Stimulated activated CD4-positive, alpha-beta T cell treated with anti-CD3 and anti-CD28 coated beads, Interleukin-1b, Interleukin-23, amount 100 ng/mL, for 1 hour (primary cell): ENCODE measurements at places on chromosomes 2 and 18.

GRCh38 chr2:42047488-42048298 lies at the start of gene PKDCC:
Gene PKDCC (plus strand): TSS chr2:42048021. CDS start chr2:42048200, 179 bp downstream.
- no peak for DNase-seq

- no peak for DNase-seq
Observed at GRCh38 chr2:6480514-6480913, 385.2 kb downstream of the CMPK2 start.

GRCh38 chr2:144409241-144409640 lies 110.7 kb downstream of the ZEB2 start:
- no peak for DNase-seq

DNA sequence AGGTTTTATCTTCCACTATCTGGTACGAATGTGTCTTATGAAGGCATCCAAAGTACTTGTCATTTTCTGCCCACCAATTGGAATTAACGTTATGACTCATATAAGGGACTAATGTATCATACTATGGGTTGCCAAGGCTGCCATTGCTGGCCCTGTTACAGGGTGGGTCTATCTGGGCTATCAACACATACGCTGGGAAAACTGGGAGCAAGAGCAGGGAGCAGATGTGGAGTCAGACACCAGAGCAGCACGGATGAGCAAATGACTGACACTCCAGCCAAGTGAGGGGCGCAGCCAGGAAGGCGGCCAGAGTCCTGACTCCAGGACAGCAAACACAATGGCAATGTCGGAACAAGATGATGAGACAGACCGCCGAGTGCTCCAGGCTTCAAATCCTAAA lies 145.9 kb downstream of the COPS8 start:
- DNase-seq = no peak

DNA sequence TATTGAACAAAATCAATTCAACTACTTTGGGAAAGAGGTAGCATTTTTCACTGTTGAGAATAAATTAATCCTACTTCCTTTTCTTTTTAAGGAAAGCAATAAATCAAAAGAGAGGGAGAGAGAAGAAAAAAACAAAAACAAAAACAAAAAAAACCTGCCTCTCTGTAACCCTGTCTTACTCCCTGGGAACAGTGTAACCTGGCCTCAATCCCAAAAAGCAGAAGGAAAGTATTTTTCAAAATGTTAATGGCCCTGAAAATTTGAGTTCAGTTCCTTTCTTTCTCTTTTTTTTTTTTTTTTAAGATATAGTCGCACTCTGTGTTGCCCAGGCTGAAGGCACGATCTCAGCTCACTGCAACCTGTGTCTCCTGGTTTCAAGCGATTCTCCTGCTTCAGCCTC lies 35.9 kb downstream of the RHOB start:
- DNase-seq = no peak

- no peak for DNase-seq
Observed at GRCh38 chr2:96540136-96540535, 3.6 kb downstream of the ARID5A start.

- DNase-seq = no peak
Observed at GRCh38 chr2:36425608-36426355, 70.2 kb downstream of the CRIM1 start.

DNA sequence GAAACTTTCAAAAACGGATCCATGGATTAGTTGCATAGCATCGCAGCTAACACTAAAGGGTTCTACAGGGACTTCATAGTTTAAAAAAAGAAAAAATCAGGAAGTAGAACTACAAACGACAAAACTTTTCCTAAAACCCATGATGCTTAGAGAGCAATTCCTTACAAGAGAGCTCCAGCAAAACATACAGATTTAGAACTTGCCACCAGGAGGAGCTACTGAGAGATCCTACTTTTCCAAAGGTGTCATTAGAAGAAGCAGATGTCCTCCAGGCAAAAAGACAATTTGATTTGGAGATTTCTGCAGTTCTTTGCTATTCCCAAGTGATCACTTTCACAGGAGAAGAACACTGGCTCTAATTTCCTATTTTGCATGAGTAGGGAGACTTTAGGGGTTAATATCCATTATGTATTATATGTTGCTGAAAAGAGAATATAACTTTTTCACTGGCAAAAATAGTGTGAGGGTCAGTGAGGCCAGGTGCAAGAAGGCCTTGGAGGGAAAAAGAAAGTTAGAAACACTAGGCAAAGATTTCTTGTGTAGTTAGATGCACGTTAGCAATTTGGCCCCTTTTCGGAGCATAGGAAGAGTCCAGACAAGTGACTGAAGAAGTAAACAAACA lies 436.2 kb downstream of the SUCLG1 start:
- no peak for DNase-seq

GRCh38 chr18:51425475-51425874 lies 228.0 kb upstream of the MEX3C start:
- DNase-seq = no peak

DNA sequence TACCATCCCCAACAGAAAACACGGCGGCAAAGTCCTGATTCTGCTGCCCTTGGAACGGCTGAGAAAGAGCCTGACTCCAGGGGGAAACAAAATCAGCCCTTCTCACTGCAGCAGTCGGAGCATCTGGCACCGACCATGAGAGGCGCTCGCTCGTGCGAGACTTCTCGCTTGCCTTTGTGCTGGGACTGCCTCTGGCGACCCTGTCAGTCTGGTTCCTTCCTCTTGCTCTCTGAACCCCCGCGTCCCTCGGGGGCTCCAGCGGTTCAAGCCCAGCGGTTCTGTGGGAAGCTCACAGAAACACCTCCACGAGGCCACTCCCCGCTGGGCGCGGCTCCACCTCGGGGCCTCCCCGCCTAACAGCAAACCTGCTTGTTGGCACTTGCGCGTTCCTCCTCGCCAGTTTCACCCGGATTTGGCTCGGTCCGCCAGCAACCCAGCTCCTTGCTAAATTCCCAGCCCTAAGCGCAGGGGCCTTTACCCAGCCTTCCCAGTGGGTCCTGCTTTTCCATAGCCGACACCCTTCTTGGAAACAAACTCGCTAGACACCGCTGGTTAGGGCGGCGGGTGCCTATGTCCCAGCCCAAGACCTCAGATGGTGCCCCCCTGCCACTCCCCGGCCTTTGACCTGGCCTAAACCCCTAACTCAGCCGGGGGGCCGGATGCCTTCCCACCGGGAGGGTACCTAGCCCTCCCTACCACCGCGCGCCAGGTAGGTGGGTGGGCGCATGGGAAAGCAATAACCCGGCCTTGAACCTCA lies 2.2 kb downstream of the RND3 start:
- DNase-seq = no peak

DNA sequence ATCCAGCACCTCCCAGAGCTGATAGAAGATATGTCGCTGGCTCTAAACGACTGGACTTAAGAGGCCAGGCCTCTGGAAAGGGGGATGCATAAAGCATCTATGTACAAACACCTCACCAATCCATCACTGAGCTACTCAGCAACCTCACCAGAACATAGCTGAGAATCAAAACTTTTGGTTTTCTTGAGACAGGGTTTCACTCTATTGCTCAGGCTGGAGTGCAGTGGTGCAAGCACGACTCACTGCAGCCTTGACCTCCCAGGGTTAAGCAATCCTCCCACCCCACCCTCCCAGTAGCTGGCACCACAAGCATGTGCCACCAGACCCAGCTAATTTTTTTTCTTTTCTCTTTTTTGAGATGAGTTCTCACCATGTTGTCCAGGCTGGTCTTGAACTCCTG lies 62.9 kb upstream of the MSH6 start:
- DNase-seq = no peak

- no peak for DNase-seq
Observed at GRCh38 chr2:74293191-74293991, 49.8 kb downstream of the SLC4A5 start.

GRCh38 chr2:237118025-237118424 lies 32.3 kb downstream of the COPS8 start:
- DNase-seq = no peak

DNA sequence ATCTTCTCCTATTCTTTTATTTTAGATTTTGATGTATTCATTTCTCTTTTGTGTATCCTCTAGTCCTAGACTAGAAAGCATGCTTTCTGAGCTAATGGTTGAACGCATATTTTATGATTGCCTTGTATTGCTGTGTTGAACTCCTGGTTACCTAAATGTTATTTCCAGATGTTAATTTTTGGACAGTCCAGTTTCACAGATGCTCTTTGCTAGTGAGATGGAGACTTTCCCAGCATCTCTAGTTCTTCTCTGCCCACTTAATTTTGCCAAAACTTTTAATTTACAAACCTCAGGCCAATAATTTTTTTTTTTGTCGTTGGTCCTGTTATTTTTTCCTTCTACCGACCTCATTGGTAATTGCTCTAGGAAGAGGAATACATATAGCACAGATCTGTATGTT lies 153.2 kb downstream of the HAUS1 start:
- no peak for DNase-seq

DNA sequence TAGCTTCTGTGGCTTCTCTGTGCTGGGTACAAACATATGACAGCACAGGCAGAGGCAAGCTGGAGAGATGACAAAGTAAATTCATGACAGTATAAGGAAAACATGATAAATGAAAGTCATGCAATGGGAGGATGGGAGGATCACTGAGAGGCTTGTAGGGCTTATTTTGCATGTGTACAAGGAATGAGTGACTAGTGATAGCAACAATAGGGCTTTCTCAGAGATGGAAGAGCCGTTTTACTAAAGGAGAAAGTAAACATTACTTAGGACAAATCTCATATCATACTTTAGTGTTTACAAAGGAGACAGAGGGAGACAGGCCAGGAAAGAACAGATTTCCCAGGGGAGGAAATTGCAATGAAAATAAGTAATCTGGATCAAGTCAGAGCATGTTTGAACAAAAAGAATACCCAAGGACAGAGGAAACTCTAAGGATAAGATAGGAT lies 82.5 kb upstream of the RBMS1 start:
- no peak for DNase-seq

DNA sequence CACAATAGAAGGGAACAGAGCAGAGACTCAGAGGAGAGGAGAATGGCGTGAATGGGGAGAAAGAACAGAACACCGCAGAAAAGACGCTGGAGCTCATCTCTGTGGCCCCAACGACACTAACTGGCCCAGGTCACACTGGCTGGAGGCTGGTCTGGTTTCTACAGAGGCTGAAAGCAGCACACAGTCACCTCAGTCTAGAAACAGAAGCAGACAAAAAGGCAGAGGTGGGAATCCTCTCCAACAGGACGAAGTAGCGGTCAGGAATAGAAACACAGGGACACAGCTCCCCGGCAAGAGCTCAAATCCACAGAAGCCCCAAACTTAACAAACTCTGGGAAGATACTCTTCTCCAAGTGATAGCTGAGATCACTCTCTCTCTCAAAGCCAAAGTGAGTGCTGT lies 9.2 kb downstream of the SLC66A2 start:
- DNase-seq = no peak

GRCh38 chr2:31965094-31965493 lies 45.7 kb downstream of the MEMO1 start:
- no peak for DNase-seq

- no peak for DNase-seq
Observed at GRCh38 chr2:206979922-206980321, 40.6 kb downstream of the CPO start.
